Stomach (tissue), 19 donors: ENCODE measurements at places on chromosomes 5 and 9.

DNA sequence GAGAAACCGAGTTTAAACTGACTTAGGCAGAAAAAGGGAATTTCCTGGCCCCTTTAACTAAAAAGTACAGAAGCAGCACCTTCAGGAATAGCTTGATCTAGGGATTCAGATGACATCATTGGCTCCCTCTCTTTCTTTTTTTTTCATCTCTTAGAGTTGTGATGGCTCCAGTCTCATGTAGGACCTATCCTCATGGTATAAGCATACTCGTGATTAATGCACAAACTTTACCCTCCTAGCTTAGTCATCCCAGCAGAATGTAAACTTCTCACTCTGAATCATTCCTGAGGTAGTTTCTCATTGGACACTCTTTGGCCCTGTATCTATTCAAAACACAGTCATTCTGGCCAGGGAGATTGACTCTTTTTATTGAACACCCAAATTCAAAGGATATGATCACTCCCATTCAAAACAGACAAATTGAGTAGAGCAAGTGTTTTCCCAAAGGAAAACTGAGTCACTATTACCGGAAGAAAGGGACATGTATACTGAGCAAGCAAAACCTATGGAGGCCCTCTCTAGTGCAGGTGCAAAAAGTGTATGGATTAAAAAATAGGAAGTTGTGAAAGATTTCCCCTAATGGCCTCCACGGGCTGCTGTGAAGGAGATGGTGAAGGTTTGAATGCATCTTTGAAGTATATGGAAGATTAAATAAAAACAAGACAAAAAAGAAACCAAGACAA lies 27.6 kb upstream of the SMIM23 start:
- no peak for DNase-seq

DNA sequence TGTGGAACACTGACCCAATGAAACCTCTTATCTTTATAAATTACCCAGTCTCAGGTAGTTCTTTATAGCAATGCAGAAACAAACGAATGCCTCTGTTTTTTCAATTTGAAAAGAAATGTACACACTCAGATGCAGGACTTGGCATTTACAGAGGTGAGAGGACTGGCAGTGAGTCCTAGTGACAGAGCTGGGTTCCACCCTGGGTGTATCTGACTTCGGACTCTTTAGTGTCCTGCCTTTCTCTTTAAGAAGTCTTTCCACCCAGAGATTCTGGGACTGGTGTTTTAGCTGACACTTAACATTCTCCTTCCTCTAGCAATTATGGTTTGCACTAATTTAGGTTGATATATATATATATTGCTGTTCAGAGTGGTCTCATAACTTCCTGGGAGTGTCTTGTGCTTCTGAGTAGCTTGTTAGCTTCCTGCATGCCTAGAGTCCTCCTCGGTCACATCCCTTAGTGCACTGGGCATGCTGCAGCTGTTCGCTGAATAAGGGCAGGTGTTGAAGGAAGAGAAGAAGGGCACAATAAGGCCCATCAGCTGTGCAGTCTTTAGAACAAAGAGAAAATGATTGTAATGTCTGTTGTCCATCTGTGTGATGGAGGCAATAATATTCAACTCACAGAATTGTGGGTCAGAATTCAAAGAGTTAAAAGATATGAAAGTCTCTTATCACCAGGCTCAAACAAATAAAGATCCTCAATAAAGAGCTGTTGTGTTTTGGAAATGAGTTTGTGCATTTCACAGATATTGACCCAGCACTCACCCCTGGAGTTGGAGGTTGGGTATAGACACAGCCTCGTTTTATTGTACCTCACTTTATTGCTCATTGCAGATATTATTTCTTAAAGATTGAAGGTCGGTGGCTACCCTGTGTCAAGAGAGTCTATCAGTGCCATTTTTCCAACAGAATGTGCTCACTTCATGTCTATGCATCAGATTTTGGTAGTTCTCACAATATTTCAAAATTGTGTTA lies 187.1 kb downstream of the TRIM32 start:
- DNase-seq, result no peak

GRCh38 chr9:114721491-114722079 lies 39.6 kb upstream of the TEX48 start:
- DNase-seq, result peak; percentile 67

- DNase-seq, result no peak
Observed at GRCh38 chr5:52648726-52649125, 139.0 kb upstream of the ITGA1 start.

DNA sequence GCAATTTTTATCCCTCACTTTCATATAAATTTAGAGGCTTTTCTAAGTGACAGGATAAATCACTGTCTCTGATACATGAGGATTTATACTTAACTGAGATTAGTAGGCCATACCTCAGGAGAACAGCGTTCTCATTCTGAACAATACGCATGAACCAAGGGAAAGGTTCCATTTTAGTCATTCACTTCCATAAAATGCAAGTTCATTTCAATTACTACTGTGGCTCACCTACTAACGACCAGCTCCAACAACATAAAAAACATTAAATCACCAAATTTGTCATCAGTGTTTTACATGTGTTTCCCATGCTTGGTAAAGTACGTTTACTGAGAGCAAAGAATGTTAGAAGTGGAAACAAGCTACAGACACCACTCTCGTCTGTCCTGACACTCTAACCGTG lies 67.4 kb downstream of the EFNA5 start:
- no peak for DNase-seq
